Karpas-422 (cell line): ENCODE measurements at places on chromosomes 1 and 21. TPM values are rescaled to one million over a fixed set of nuclear protein-coding genes. Genes with fewer than 3 reads are reported as not detected.

DNA sequence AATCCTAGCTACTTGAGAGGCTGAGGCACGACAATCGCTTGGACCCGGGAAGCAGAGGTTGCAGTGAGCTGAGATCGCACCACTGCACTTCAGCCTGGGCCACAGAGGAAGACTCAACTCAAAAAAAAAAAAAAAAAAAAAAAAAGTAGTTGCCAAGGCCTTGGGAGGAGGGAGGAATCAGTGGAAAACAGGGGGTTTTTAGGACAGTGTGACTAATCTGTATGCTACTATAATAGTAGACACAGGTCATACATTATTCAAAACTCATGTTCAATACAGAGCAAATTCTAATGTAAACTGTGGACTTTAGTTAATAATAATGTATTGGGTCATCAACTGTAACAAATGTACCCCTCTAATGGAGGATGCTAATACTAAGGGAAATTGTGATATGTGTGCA lies 51.7 kb upstream of the CTPS1 start:
- DNase-seq = no peak
- no peak overlapping the region for H3K4me3 ChIP-seq
- no peaks in the 10 kb centered on the region for H3K27me3 ChIP-seq
- H3K4me1 ChIP-seq = no peaks in the 10 kb centered on the region
- H3K27ac ChIP-seq = no peak overlapping the region

DNA sequence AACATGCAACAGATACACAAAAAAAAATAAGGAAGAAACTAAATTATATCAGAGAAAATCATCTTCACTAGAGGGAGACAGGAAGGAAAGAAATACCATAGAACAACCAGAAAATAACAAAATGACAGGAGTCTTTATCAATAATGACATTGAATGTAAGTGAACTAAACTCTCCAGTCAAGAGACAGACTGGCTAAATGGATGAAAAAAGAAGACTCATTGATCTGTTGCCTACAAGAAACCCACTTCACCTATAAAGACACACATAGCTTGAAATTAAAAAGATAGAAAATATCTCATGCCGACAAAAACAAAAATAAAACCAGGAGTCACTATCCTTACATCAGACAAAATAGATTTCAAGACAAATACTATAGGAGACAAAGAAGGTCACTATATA lies 593.1 kb upstream of the USP24 start:
- no peak overlapping the region for H3K4me3 ChIP-seq
- H3K36me3 ChIP-seq = no peaks in the 10 kb centered on the region
- H3K27me3 ChIP-seq = no peaks in the 10 kb centered on the region
- DNase-seq = no peak
- no peaks in the 10 kb centered on the region for H3K4me1 ChIP-seq
- H3K27ac ChIP-seq = no peak overlapping the region

ADAMTSL4 gene
- not detected in 2 replicates for total RNA-seq

DNA sequence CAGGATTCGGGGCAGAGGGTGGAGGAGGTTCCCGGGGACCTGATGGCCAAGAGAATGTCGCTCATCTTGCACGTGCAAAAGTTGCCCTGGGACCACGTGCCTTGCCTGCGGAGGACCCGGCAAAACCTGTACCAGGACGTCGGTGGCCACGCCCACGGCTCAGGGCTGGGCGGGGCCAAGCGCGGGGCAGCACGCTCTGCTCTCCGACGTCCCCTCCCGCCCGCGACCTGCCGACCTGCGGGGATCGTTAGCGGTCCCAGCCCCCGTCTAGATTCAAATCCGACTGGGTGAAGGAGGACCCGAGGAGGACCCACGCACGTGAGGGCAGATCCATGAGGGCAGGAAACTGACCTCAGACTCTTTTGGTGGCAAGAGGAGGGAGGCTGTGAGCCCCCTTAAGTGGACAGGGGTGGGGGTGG lies at the start of gene C1orf167:
Gene C1orf167, plus strand, starts transcription at position 206 of the 419 bp plus-strand sequence. CDS start 2,208 bp downstream, outside the sequence.
- H3K4me1 ChIP-seq = no peaks in the 10 kb centered on the region
- no peaks in the 10 kb centered on the region for H3K36me3 ChIP-seq
- peak; percentile 49 for DNase-seq
- H3K27ac ChIP-seq = no peak within 1 kb of the TSS
- no peaks in the 10 kb centered on the region for H3K27me3 ChIP-seq

SMYD2 gene
- total RNA-seq = 33.1 and 63.2 TPM in 2 replicates

DNA sequence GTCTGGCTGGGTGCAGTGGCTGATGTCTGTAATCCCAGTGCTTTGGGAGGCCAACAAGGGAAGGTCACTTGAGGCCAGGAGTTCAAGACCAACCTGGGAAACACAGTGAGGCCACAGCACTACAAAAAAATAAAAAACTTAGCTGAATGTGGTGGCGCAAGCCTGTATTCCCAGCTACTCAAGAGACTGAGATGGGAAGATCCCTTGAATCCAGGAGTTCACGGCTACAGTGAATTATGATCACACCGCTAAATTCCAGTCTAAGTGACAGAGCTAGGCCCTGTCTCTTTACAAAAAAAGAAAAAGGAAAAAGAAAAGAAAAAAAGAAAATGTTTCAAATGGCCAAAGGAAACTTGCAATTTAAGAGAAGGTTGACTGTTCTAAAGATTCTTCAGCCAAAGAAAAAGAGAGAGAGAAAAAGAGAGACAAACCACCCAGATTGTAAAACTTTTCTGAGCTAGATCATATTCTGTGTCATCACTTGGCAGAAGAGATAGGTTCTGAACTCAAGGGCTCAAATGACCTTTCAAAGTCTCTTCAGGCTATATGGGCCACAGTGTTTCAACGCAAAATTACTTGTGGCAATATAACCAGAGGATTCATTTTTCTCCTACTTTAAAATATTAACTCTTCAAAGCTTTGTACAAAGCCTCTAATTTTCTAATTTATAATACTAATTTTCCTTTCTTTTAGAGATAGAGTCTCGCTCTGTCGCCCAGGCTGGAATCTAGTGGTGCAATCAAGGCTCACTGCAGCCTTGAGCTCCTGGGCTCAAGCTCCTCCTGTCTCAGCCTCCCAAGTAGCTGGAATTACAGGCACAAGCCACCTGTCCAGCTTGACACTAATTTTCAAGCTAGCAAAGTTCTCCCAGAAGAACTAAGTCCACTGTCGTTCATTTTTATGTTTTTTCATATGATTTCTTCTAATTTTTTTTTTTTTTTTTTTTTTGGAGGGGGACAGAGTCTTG lies 20.5 kb downstream of the ARID4B start:
- peaks cover 25% of the 10 kb centered on the region for H3K36me3 ChIP-seq
- H3K27me3 ChIP-seq = no peaks in the 10 kb centered on the region
- no peak overlapping the region for H3K27ac ChIP-seq
- H3K4me1 ChIP-seq = peaks cover 21% of the 10 kb centered on the region
- DNase-seq = no peak

GRCh38 chr1:3999941-4000735 lies 100.1 kb upstream of the C1orf174 start:
- no peak overlapping the region for H3K27ac ChIP-seq
- H3K4me1 ChIP-seq = peaks cover 9% of the 10 kb centered on the region
- no peak overlapping the region for H3K4me3 ChIP-seq

PTAFR gene
- total RNA-seq = 37.8 and 74.2 TPM in 2 replicates

OR10J1 gene
- total RNA-seq = 0.11 TPM in 1 of 2 replicates, not detected in the other

GRCh38 chr1:235997931-235998330 lies 67.0 kb downstream of the NID1 start:
- H3K27ac ChIP-seq = no peak overlapping the region
- no peak for DNase-seq
- no peaks in the 10 kb centered on the region for H3K4me1 ChIP-seq
- H3K4me3 ChIP-seq = no peak overlapping the region

DTL gene
- 10.4 and 13.5 TPM in 2 replicates for total RNA-seq

- DNase-seq = no peak
- no peak overlapping the region for H3K27ac ChIP-seq
- H3K4me1 ChIP-seq = peaks cover 7% of the 10 kb centered on the region
- H3K4me3 ChIP-seq = no peak overlapping the region
- H3K36me3 ChIP-seq = no peaks in the 10 kb centered on the region
Measured at GRCh38 chr1:100767176-100767890, 47.8 kb downstream of the VCAM1 start.

DNA sequence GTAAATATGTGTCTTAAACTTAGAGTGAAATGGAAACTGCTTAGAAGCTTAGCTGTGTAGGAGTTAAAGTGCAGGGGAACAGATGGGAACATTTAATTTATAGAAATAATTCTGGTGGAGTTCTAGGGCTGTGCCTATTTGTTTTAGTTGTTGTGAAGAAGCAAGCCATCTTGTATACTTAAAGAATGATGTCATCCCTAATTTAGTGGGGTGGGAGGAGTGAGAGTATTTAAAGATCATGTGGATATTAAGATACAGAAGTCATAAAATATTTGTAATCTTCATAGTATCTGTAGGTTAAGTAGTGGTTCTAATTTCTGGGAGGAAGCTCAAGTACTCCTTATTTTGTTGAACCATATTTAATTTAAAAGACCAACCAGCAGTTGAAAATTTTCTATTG lies 41.5 kb downstream of the BACH1 start:
- H3K4me1 ChIP-seq = peaks cover 12% of the 10 kb centered on the region; the same call in 1 of the 2 replicates
- H3K36me3 ChIP-seq = peaks cover 4% of the 10 kb centered on the region; the same call in 1 of the 2 replicates

GRCh38 chr1:13763222-13763621 lies 63.2 kb downstream of the PRDM2 start:
- H3K4me3 ChIP-seq = no peak overlapping the region
- no peak for DNase-seq
- no peak overlapping the region for H3K27ac ChIP-seq
- H3K4me1 ChIP-seq = peaks cover 63% of the 10 kb centered on the region
- no peaks in the 10 kb centered on the region for H3K27me3 ChIP-seq
